ENCODE measurements at places on chromosomes 3 and 15. TPM values are rescaled to one million over a fixed set of nuclear protein-coding genes. Genes with fewer than 3 reads are reported as not detected.

FBLN2 gene
- 2.1 TPM for total RNA-seq

MFGE8 gene
- total RNA-seq = 296 TPM

NANOGP8 gene
- not detected for total RNA-seq

CCR5 gene
- total RNA-seq = not detected

PROS1 gene
- 13.3 TPM for total RNA-seq

CIB2 gene
- total RNA-seq = 25.7 TPM

HGD gene
- total RNA-seq = 22.1 TPM

SYNPR gene
- not detected for total RNA-seq

DGKG gene
- 8.1 TPM for total RNA-seq

FANCI gene
- total RNA-seq = 65.0 TPM

SST gene
- not detected for total RNA-seq

STRC gene
- 0.17 TPM for total RNA-seq

BRPF1 gene
- 17.6 TPM for total RNA-seq

POLQ gene
- total RNA-seq = 5.9 TPM

GOLGA6B gene
- not detected for total RNA-seq

PPP1R14D gene
- 0.33 TPM for total RNA-seq

IP6K1 gene
- total RNA-seq = 21.8 TPM

MYLK gene
- 16.7 TPM for total RNA-seq
